A549 treated with DMSO at 1 μM for 4 hours (cell line): ENCODE measurements at places on chromosomes 12 and 14. TPM values are rescaled to one million over a fixed set of nuclear protein-coding genes. Genes with fewer than 3 reads are reported as not detected.

The B4GALNT1 gene
- 34.2 to 52.4 TPM (median 46.8 TPM) in 5 replicates for total RNA-seq

The FLVCR2 gene
- 2.0 to 3.1 TPM (median 2.8 TPM) in 5 replicates for total RNA-seq

The LRP6 gene
- total RNA-seq, result 15.3 to 24.5 TPM (median 22.0 TPM) in 5 replicates

The ADCY4 gene
- total RNA-seq, result not detected in 5 replicates

The ITGA7 gene
- 1.1 to 1.4 TPM (median 1.2 TPM) in 5 replicates for total RNA-seq

The ANKRD33 gene
- total RNA-seq, result 0.05 to 0.06 TPM in 2 of 5 replicates, not detected in the others

The CISTR gene
- not detected in 5 replicates for total RNA-seq

The SOAT2 gene
- 0.10 to 0.26 TPM (median 0.19 TPM) in 5 replicates for total RNA-seq
